ENCODE measurements at places on chromosomes 11 and 22.

DNA sequence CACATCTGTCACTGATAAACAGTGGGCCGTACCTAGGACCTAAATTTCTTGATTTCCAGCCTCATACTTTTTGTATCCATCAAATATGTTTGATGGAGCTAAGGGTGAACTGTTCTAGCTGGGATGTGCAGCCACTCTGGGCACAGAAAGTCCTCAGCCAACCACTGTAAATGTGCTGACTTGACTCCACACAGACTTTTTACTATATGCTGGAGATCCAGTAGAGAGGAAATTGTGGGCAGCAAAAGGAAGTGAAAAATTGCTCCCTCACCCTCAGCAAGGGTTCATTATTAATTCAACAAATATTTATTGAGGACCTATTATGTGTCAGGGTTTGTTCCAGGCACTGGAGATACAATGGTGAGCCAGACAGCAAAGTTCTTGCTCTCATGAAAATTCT lies 54.2 kb upstream of the AMPD3 start:
- no peak for DNase-seq

DNA sequence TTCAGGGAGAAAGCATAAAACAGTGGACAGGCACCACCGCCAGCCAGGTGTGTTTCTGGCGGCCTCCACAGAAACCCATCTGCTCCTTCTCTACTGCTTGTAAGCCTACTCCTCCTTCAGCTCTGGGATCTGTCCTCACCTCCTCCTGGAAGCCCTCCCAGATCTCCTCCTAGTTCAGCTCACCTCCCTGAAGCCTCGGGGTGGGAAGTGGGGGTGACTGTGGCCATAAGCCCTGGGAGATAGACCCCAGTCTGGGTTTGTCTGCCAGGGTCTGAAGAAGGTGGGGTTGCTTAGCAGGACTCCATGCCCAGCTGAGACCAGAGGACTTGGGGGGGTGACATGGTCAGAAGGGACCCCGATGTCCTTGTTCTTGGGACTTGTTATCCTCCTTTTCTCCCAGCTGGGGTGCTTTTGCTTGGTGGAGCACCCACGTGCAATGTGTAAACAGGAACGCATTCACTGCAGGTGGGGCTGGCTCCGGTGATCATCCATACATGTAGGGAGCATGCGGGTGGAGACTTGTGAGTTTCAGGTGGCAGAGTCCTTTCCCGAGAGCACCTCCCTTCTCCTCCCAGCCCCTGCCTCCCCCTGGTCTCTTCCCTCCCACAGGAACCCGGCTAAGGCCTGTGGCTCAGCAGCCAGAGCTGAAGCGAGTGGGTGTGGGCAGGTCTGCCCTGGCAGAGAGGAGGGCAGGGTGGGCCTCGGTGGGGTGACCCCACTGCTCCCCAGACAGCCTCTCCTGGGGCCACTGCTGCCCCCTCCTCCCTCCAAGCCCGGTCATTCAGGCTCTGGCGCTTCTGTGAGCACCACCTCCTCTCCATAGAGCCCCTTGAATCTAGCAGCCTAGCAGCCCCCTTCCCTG lies 25.9 kb downstream of the MRGPRG start:
- DNase-seq, result no peak

- no peak for DNase-seq
Observed at GRCh38 chr22:23504516-23504915, 75.6 kb downstream of the IGLL1 start.

DNA sequence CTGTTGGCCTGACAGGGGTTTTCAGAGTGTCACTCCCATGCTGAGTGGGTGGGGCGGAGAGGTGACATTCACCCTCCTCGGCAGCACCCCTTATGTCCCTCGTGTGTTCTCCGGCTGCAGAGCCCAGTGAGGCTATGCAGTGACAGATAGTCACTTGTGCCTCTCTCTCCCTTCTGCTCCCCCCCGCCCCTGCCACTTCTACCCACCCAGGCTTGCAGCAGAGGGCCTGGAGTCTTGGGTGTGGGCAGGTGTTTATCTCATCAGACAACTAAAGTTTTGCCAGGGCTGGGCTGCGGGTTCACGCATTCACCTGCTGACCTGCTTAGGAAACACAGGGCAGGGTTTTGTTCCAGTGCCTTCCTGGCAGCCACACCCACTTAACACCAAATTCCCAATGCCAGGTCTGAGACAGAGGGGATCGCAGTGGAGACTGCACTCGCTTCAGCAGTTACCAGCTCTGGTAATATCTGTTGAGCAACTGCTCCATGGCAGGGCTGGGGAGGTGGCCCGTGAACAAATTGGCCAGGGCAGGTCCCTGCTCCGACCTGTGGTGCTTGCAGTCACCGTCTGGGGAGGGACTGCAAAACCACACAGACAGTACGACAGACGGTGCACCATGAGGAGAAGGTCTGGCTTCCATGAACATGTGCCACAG lies 50.5 kb upstream of the ADA2 start:
- no peak for DNase-seq

- DNase-seq, result no peak
Observed at GRCh38 chr11:44367452-44367851, 57.5 kb upstream of the ALX4 start.

- DNase-seq, result no peak
Observed at GRCh38 chr11:118049771-118050170, 27.1 kb upstream of the TMPRSS4 start.

DNA sequence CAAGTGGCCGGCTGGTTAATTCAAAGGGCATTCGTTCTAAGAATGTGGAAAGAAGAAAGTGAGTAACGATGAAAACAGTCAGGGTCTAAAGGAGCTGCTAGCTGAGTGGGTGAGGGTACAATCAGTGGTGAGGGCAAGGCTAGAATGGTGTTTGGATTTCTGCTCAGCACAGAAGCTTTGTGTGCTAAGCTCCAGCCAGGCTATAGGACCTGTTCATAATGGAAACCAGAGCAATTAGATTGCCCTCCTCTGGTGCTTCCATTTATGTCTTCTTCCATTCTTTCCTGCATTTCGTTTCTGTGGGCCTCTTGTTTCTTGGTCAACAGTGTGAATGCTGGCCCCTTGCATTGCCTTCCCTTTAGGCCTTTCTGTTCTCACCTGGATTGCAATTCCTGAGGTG lies 572.9 kb upstream of the CHORDC1 start:
- DNase-seq, result no peak

All from CD4-positive, alpha-beta T cell treated with Interleukin-21 for 1 hour (primary cell).